ENCODE measurements at places on chromosomes 12 and 14.

GRCh38 chr12:53867216-53868012 lies 71.2 kb upstream of the HOXC13 start:
- DNase-seq = no peak

- DNase-seq = no peak
Measured at GRCh38 chr12:4148418-4149056, 125.0 kb upstream of the CCND2 start.

GRCh38 chr12:53499266-53500141 lies at the start of gene MAP3K12:
Gene MAP3K12, minus strand, starts transcription at chr12:53499458. Its CDS starts 12,067 bp downstream, at chr12:53487391.
- DNase-seq = peak; percentile 72

DNA sequence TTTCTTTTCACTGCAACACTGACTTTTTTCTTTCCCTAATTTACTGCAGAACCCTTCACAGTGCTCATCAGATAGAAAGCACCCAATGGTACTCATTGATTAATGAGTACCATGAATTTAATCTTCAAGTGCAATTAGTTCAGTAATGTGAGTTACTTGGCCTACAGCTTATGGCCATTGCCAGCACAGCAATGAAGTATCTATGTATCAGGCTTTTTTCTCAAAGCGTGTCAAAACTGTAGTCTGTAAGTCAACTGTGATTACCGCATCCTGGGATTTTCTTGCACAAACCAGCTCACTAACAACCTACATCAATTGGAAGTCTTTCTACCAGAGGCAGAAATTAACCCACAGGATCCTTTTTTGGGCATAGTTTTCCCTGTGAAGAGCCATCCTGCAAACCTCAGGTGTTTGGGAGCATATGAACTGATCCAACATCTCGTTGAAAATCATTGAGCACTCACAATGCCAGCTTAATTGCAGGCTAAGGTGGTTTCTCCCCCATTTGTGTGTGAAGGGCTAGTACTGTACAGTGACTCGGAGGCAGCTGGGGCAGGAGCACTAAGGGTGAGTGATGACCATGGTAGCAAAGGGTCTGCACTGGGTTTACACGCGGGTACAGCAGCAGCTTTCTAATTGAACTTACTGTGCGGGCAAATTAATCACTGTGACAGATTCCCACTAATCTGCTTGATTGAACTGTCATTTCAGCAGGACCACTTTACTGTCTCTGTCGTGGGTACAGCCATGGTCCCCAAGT lies 619.3 kb downstream of the SNAPC1 start:
- DNase-seq = no peak

DNA sequence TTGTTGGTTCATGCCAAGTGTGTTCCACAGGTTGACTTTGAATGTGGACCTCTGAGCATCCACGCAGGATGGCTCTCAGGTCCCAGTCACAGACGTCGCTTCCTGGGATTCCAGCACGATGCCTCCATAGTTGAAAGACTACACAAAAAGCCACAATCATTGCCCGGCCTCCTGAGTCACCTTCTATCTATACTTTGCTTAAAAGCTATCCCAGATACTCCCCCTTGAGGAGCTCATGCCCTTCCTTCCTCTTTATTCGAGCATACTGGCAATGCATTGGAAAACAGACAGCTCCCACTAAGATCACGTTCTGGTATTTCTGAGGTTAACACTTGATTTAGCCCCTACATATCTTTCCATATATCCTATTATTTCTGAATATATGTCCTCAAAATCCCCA lies 40.1 kb downstream of the ZNF664 start:
- no peak for DNase-seq

- DNase-seq = no peak
Measured at GRCh38 chr12:110600254-110600653, 13.7 kb upstream of the TCTN1 start.

DNA sequence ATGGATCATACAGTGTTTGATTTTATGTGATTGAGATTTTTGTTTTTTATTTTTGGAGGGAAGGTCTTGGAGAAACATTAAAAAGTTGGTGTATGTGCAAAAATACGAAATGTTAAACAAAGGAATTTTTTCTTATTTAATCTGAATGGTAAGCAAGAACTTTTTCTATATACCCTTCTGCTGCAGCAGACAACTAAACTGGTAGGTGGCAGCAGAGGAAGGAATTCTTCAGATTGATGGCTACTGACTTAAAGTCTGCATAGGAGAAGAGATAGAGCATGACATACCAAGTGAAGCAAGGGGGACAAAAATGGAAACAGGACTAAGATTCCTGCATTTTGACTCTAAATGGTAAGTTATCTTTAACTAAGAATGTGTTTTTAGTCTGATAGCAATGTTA lies 42.0 kb upstream of the A2ML1 start:
- no peak for DNase-seq

All from NCI-H510A treated with DMSO at 0.1 percent for 48 hours (cell line).